ENCODE measurements at places on chromosomes 7 and 10.

DNA sequence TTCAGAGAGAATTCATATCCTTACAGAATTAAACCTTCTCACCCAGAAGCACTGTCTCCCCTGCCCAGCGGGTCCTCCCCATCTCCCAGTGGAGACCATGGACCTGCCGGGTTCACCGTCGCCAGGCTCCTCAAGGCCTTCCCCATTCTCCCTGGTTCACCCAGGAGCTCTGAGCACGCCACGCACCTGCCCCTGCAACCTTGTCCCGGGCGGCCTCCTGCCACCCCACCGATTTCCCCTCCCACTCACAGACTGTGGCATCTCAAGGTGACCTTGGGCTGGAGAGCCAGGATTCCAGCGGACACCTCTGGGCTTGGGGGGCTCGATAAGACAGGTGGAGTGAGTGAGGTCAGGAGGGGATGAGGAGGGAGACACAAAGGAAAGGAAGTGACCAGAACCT, 135.3 kb downstream of the PTPRN2 start:
- no peak for DNase-seq

- no peak for DNase-seq
Observed at GRCh38 chr10:1310271-1310789, 254.1 kb downstream of the WDR37 start.

- DNase-seq = no peak
Observed at GRCh38 chr10:88066319-88066718, 202.9 kb downstream of the PTEN start.

DNA sequence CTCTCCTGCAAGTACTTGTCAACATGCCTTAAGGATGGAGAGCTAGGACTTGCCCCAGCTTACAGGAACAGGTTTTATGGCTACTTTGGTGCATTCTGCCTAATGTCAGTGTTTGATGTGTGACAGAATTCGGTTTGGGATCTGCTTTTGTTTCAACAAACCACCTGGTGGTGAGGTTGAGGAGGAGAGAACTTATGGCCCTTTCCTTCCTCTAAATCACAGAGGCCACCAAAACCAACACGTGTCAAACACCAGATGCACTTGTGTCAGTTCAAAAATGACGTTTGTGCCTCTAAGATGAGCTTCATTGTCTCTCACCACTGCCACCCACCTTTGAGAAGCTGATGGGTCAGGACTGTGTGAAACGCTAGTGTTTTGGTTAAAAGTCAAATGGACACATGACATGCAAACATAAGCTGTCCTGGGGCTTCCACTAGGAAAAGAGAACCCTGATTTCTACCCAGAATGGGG, 83.9 kb downstream of the OSBPL3 start:
- DNase-seq = no peak

- DNase-seq = peak; percentile 0
Observed at GRCh38 chr7:71746006-71746405, 614.1 kb downstream of the GALNT17 start.

GRCh38 chr7:77419102-77419501, 3.0 kb upstream of the GSAP start:
- DNase-seq = no peak

GRCh38 chr7:47670729-47671128, 88.8 kb upstream of the TNS3 start:
- DNase-seq = no peak

DNA sequence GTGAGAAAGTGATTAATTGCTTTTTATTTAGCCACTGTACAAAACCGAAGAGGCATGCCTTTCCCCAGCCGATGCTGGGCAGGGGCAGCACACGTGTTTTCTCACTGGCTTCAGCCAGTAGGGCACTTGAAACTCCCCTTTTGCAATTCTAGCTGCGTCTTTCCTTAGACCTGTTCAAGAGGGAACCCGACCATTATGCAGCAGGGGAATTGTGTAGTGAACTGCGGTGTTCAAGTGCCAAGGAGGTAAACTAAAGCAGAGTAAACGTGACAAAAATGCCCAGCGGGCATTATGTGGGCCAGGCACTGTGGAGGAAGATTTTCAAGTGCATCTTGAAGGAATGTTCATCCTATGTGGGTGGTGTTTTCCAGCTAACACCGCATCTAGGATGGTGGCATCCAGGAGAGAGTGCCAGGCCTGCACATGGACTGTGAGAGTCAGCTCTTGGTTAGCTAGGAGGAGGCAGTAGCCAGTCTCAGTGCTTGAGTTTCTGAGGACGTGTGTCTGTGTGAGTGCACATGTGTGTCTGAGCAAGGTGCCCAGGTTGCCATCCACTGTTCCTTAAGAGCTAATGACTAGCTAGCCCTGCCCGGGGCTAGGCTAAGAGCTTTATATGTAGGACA, 3.3 kb downstream of the WIPF3 start:
- no peak for DNase-seq

DNA sequence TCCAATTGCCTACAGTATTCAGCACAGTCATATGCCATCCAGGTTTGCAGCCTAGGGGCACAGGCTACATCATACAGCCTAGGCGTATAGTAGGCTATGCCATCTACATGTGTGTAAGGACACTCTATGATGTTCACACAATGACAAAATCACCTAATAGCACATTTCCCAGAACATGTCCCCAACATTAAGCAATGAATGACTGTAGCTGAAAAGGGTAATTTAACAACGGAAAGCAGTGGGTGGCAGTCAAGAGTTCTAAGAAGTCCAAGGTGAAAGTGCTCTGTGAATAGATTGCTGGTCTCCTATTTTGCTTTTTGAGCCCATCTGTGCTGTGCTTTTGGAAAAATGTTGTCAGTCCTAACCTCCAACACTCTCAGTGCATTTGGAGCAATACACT, 162.6 kb downstream of the KLF6 start:
- no peak for DNase-seq

DNA sequence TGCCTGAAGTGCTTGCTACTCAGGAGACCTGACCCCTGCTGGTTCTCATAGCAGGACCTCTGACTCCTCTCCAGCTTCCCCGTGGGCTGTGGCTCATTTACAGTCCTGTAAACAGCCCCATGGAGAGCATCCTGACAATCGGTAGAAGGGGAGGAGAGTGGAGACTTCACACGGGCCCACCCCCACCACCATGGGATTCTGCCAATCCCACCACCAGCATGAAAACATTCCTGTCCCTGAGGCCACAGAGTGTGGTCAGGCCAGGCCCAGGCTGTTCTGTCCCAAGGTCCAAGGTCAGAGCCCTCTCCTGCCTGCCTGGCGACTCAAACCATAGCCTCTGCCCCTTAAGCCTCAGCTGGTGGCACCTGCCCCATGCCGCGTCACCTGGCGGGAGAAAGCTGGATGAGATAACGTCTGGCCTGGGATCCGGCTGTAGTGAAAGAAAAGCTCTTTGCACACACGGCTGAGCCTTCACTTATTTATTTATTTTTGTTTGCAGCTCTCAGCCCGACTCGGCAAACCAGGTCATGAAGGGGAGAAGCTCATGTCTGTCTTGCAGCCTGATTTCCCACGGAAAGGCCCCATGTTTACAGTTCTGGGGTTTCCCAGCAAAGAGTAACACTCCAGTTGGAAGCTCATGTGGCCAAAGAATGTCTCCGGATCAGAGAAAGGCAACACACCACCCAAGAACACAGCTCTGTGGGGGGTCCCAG, 293.6 kb upstream of the ZMIZ1 start:
- DNase-seq = no peak

DNA sequence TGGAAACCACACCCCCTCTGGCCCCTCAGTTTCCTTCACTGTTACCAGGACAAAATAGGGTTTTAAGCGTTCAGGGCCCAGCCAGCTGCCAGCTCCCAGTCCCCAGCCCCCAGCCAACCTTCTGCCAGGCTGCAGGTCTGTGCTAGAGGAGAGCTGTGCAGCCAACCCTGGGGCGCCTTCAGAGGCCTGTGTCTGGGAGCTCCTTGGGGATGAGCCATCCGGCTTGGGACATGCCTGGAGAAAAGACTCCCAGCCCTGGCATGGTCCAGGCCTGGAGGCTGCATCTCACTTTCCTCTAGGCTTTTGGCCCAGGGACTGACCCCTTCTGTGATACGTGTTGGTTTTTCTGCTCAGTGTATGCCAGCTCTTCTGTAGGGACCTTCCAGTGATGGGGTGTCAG, 487.6 kb upstream of the MGMT start:
- DNase-seq = no peak

DNA sequence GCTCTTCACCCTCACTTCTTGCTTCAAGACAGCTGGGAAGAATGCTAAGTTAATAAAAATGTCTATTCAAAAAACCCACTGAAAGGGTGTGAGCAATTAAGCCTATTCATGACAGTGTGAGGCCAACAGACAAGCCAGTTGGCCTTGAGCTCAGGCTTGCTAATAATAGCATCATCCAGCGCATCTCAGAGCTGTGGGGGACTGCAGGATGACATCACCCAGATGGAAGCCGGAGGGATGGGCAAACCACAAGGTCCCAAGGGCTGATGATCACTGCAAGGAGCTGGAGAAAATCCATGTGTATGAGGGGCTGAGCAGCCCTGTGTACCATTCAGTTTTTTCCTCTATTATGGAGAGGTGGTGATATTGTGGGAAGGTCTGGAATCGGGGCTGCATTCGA, 770.4 kb downstream of the TNS3 start:
- no peak for DNase-seq

DNA sequence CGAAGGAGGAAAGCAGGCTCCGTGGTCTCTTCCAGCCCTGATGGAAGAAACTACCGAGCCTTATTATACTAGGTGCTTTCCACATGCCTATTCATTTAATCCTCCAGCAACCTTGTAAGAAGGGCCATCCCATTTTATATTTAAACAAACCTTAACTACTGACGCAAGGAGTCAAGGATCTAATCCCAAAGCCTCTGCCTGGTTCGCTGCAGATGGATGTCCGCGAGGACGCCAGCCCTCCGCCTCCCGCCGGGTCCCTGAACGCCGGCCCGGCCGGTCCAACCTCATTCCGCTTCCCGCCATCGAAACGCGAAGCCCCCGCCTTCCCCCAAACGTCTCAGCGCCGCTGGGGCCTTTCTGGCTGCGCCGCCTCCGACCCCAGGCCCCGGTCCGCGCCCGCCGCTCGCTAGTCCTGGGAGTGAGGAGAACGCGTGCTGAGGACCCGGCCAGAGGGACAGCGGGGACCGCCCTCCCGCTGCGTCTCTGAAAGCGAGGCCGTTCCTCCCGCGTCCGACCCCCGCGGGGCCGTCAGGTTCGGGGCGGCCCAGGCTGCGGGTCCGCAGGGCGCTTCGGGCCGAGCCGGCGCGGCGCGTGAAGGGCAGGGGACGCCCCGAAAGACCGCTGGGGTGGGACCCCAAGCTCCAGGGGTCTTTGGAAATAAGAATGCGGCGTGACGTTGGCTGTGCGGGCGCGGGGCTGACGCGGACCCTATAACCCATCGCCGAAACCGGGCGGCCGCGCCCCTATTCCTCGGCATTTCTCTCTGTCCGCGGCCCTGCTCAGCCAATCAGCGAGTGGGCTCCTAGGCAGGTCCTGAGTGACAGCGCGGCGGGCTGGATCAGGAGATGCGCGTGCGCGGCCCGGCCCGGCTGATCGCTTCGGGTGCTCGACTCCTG, at the start of gene ATP6V0E2:
Gene ATP6V0E2 (plus strand): TSS at position 896 of the 896 bp plus-strand sequence. CDS start 97 bp downstream, outside the sequence.
- peak; percentile 86 for DNase-seq

DNA sequence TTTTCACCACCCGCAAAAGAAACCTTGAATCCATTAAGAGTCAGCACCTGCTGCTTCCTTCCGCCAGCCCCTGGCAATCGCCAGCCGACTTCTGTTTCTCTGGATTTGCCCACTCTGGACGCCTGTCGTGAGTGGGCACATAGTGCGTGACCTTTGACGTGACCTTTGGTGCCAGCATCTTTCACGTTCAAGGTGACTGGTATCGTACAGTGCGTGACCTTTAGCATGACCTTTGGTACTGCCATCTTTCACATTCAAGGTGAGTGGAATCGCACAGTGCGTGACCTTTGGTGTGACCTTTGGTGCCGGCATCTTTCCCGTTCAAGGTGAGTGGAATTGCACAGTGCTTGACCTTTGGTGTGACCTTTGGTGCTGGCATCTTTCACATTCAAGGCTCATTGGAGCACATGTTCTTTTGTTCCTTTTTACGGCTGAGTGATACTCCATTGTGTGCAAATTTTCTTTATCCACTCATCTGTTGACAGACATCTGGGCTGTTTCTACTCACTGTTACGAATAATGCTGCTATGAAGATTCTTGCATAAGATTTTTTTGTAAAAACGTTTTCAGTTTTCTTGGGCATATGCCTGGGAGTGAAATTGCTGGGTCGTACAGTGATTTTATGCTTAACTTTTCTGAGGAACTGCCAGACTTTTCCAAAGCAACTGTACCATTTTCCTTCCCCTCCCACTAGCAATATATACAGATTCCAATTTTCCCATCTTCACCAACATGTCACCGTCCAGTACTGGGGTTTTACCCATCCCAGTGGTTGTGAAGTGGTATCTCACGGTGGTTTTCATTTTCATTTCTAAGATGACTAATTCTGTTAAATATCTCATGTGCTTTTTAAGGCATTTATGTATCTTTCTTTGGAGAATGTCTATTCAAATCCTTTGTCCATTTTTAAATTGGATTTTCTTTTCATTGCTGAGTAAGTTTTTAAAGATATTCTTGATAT, 145.3 kb downstream of the DIP2C start:
- DNase-seq = no peak

DNA sequence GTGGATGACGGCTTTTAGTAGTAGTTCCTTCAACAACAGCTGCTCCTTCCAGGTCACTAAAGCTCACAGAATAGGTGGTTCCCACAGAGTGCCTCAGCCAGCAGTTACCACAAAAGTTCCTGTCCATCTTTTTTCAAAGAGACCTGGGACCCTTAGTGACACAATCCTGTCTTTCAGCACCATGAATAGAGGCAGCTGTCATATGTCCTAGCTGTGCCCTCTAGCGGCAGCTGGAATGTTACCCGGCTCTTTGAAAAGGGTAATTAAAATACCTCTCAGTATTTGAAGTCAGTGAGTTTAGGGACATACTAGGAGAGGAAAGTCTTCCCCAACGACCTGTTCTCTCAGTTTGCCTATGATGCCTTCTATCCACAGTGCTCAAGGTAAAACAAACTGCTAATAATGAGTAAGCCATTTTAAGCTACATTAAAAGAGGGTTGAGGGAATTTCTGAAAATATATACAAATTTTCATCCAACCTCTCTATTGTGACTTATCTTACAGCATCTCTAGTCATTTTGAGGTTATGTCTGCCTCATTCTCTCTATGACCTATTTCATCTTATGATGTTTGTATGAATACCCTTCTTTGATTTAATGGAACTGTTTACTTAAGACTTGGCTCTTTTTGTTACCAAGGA, 290.8 kb downstream of the NXPH1 start:
- DNase-seq = peak; percentile 12
